ENCODE measurements at places on chromosomes 5 and 9.

DNA sequence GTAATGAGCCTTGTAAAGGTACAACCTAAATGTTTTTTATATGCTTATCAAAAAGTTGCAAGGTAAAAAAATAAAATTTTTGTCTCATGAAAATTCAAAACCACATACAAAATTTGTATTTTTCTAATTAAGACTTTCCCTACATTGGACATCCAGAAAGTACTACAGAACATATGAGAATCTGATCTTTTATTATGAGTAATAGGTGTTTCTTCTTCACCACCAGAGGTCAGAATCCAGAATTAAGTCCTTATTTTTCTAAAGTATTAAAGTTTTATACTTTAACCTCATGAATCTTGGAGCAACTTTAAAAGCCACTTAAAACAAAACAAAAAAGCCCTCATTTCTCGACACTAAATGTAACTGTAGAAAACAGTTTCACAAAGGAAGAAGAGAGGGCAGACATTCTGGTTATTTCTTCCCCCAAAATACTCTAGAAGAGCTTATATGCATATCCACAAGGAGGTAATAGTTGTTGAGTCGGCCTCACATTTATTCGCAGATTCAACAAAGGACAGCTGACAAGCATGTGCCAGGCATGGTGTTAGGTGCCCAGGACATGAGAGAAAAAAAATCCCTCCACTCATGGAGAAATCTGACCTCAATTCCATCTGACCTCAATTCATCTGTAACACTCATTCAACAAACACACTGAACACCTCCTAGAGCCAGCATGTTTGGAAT lies 69.3 kb downstream of the MLLT3 start:
- DNase-seq, result no peak

GRCh38 chr5:90279091-90279490 lies 130.5 kb downstream of the CETN3 start:
- DNase-seq, result no peak

GRCh38 chr9:95667789-95668188 lies 151.0 kb upstream of the PTCH1 start:
- DNase-seq, result no peak

DNA sequence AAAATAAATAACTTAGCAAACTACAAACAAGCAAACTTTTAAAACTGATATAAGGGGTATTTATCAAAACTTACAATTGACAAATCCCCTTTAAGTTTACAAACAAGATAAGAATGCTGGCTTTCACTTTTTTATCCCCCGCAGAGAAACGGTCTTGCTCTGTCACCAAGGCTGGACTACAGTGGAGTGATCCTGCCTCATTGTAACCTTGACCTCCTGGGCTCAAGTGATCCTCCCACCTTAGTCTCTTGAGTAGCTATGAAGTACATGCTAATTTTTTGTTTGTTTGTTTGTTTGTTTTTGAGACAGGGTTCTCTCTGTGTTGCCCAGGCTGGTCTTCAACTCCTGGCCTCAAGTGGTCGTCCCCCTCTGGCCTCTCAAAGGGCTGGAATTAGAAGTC lies 9.0 kb upstream of the NIPSNAP3A start:
- DNase-seq, result no peak

DNA sequence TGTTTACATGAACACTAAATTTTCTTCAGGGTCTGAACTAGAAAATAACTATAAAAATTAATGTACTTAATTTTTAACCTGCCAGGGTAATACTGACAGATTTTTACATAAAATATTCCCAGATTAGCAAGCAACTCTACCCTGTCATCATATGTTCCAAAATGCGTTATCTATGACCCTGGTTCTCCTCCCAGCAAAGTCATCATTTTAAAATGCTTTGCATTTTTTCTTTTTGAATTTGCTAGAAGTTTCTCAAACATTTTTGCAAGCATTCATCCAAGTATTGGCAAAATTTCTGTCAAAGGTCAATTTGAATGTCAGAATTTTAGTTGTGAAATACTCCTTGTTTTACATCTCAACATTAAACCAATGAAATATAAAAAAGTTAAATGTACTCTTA lies 144.5 kb upstream of the FTMT start:
- no peak for DNase-seq
